Brain microvascular endothelial cell (primary cell): ENCODE measurements at places on chromosomes 5 and 9.

DNA sequence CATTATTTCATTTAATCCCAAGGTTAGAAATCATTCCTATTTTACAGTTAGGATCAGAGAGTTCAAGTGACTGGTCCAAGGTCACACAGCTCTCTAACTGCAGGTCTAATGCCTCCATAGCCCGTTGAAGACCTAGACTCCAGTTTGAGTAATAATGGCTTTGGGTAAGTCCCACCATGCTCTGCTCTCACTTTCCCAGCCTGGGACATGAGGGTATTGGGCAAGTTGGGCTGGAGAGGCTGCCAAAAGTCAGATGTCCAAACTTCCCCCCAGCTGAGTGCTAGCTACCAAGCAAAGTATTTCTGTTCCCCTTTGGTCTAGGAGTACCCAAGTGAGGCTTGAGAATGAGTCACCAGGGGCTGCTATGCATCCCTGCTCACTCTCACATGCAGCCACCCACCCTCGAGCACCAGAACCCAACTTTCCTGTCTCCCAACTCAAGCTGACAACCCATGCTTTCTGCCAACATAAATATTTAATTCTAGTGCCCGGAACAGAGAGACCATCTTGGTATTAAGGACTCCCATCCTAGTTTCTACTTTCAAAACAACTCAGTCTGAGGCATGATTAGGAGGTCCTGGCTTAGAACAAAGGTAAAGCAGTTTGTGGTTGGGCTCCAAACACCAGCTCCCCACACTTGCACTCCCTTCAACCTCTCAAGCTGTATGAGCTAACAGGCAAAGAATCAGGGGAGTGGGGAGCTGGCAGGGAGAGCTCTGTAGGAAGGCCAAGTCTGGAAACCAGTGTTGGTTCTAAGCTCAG lies 236.5 kb upstream of the TRIM32 start:
- DNase-seq = peak; percentile 38

DNA sequence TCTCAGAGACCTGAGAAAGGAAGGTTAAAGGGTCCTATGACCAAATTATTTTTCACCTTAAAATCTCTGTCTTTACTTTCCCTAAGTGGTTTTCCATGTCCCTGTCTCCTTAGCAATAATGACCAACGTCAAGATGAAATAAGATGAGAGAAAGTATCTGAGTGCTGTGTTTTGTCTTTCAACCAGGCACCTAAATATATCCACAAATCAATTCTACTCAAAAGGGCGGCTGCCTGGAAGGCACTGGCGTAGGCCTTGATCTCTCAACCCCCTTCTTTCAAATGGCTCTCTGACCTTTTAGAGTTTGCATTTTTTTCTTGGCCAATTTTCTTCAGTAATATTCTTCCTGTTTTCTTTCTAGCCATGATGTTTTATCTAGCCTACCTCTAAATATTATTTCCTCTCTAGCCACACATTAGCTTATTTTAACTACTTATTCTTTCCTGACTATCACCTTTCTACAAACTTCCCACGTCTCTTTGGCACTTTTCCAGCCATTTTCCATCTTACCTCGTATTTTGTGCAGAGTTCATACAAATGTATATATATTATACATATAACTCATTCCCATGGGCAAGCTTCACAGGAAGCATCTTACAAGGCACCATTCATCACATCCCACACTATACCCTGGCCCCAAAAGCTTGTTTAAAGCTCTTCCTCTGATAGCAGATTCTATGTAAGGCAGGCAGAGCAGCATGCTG lies 204.5 kb downstream of the SNX18 start:
- DNase-seq = no peak

GRCh38 chr5:37619353-37619752 lies 220.5 kb downstream of the GDNF start:
- peak; percentile 19 for DNase-seq

GRCh38 chr5:109062664-109063063 lies 315.0 kb downstream of the FER start:
- no peak for DNase-seq

DNA sequence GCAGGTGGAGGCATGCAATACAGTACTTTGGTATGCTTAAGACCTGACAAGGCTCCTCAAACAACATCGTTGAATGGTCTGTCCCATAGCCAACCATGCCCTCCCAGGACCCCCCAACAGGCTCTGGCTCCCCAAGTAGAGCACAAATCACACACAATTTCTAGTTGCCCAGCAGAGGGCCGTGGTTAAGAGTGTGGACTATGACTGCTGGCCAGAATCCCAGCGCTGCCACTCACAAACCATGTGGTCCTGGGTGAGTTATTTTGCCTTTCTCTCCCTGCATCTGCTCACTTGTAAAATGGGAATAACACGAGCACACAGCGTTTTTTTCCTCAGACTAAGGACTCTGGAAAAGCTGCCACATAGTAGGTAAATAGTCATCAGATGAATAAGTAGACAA lies 6.5 kb downstream of the CKMT2 start:
- no peak for DNase-seq

DNA sequence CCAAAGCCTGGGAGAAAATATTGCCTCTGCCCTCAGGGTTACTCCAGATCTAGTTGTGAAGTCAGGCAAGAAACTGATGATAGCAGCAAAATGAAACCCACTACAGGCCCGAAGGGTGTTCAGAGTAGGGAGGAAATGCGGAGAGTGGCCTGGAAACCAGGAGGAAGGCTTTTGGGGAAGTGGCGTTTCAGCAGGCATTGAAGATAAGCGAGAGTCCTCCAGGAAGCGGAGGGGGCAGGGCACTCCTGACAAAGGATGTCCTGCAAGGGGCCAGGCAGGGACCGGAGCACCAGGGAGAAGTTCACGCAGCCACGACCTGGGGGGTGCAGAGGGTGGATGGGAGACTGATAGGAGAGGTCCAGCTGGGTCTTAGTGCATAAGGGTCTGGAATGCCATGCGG lies 7.8 kb upstream of the FOXI1 start:
- no peak for DNase-seq

- DNase-seq = no peak
Measured at GRCh38 chr5:149790276-149790675, 60.2 kb downstream of the PPARGC1B start.

DNA sequence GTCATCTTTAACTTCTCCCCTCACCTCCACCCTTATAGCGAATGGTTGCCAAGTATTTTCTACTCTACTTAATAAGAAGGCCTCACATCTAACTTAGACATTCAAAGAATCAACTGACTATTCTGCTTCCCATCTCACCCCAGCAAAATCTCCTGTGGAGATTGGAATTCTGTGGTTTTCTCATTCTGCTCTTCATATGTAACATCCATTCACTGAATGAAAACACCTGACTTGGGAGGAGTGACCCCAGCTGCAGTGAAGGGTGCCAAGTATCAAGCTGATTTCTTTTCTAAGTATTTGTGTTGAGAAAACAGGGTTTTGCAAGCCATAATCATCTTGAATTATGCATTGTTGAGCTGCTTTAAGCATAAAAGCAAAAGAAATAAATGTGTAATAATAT lies 42.5 kb upstream of the TAF1L start:
- no peak for DNase-seq

DNA sequence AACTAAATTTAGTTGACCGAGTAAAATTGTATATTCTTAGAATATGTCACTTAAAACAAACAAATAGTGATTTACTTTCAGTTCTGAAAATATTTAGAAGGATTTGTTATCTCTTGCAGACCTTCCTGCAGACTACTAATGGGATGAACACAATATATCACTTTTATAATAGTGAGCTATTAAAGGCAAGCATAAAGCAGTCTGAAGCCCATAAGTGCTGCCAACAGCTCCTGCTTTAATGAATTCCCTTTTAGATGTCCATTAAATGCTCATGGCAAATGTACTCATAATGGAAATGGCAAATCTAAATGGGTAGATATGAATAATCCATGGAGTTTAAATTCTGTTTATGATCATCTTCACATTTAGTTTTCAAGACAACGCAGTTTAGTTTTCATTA lies 170.2 kb downstream of the RANBP17 start:
- no peak for DNase-seq

GRCh38 chr9:6212722-6213375 lies 2.8 kb upstream of the IL33 start:
- DNase-seq = no peak

- peak; percentile 1 for DNase-seq
Measured at GRCh38 chr9:20940447-20941173, 90.8 kb downstream of the HACD4 start.

DNA sequence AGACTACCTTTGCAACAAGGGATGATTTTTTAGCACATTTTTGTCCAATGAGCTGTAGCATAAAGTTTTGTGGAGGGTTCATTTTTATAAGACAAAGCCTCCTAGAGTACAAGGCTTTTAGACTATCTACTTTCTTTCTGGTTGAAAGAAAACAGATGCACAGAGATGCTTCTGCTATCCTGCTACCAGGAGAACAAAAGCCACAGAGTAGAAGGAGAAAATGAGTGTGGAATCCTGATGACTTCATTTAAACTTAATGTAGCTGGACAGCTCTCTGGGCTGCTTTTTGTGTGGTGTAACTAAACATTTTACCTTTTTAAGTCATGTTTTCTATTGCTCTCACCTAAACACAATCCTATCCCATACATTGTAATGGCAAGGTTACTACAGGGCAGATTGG lies 1009.4 kb downstream of the TLE1 start:
- no peak for DNase-seq

DNA sequence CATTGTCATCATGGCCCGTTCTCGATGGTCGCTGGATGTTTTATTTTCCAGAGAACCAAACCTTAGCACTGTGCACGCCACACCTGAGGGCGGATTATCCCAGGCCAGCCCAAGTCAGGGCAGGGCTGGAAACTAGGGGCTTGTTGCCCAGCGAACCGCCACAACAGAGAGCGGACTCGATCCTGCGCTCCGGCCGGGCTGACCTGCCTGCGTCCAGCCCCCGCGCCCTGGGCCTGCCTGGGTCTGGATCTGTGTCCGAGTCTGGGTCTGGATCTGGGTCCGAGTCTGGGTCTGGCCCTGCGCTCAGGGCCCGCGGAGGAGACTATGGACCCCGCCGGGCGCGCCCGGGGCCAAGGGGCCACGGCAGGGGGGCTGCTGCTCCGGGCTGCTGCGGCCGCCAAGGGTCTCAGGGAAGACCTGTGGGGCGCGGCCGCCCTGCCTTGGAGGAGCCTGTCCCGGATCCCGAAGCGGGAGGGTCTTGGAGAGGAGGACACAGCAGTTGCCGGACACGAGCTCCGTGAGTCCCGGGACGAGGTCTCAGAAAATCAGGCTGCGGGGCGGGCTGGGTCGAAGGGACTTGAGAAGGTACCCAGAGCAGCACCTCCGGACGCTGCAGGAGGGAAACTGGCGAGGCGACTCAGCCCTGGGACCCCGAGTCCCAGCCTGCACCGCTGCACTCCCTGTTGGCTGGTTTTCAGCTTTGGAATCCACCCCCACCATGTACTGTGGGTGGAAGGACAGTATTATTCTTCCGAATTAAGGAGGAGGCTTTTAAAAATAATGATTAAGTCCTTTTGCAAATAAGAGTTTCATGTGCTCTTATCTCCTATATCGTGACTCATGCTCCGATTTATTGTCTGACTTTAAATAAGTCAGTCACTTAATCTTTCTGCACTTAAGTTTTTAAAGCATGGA lies at the start of gene ANKDD1B:
Gene ANKDD1B, plus strand, starts transcription at position 143 of the 915 bp plus-strand sequence. Its CDS starts 182 bp downstream, at position 325.
- DNase-seq = peak; percentile 60

- no peak for DNase-seq
Measured at GRCh38 chr5:131266370-131267060, 2.7 kb downstream of the CDC42SE2 start.

GRCh38 chr5:95076395-95077185 lies 208.3 kb downstream of the MCTP1 start:
- DNase-seq = no peak

- DNase-seq = peak; percentile 52
Measured at GRCh38 chr9:136614372-136614922, 48.3 kb upstream of the EGFL7 start.

DNA sequence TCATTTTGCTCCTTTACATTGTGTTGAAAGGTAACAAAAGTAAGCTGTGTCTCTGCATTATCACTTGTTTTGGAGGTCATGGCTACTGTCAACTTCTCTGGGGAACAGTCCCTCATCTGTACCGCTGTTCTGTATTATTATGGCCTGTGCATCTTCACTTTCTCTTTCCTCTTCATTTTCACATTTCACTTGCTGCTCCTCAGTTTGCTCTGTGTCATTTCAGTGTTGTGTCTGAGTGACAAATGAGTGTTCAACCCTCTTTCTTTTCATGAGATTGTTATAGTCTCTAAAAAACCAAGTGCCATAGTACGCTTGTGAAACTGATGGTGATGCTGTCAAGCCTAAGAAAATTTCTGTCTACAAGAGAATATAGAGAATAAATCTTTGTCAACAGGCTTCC lies 122.0 kb upstream of the FER start:
- no peak for DNase-seq

- DNase-seq = no peak
Measured at GRCh38 chr5:97096191-97096590, 46.2 kb downstream of the LIX1 start.

- DNase-seq = no peak
Measured at GRCh38 chr5:158785397-158785796, 314.3 kb downstream of the EBF1 start.

DNA sequence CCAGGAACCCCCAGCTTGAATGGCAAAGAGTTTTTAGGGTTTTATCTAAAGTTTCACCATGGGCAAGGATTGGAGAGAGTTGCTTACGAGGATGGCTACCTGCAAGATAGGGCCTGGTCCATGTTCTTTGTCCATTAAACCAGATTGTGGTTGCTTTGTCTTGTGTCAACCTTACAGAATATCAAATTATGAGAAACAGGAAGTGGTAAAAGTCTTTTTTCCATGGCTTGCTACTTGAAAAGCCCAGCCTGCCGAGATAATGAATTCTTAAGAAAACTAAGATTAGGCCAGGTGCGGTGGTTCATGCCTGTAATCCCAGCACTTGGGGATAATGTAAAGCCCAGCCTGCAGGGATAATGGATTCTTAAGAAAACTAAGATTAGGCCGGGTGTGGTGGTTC lies 24.4 kb downstream of the ZNF474 start:
- DNase-seq = no peak

GRCh38 chr9:121133104-121133816 lies 58.5 kb downstream of the CNTRL start:
- DNase-seq = no peak

DNA sequence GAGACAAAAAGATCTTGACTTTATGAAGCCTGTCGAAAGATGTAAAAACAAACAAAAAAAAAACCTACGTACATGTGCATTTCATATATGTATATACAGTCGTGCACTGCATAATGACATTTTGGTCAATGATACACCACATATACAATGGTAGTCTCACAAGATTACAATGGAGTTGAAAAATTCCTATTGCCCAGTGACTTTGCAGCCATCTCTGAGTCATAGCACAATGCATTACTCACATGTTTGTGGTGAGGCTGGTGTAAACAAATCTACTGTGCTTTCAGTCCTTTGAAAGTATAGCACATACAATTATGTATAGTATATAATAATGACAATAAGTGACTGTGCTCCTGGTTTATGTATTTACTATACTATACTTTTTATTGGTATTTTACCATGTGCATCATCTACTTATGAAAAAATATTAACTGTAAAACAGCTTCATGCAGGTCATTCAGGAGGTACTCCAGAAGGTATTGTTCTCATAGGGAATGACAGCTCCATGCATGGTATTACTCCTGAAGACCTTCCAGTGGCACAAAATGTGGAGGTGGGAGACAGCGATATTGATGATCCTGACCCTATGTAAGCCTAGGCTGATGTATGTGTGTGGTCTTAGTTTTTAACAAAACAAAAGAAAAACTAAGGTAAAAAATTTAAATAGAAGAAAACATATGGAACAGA lies 73.7 kb upstream of the FST start:
- DNase-seq = peak; percentile 87
